Activated T-cell treated with anti-CD3 and anti-CD28 coated beads for 48 hours (primary cell): ENCODE measurements at places on chromosomes 4 and X.

- DNase-seq, result no peak
These were observed 53.9 kb downstream of the DMP1 start for GRCh38 chr4:87704001-87704400.

DNA sequence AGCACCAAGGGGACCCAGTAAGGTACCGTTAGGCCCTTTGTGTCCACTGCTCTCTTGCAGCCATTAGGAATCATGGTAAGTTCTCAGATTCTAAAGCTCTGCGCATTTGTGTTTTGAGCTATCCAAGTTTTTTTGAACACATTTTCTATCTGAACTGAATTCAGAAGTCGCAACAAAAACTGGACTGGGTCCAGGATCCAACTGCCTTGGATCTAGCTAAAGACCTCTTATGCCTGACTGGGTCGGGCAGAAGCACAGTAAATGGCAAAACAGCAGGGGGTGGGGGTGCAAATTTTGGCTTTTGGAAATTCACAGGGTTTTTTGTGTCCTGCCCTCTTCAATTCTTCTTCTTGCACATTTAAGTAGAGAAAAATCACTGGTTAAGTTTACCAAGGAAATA is 30.0 kb downstream of the RCHY1 start:
- no peak for DNase-seq

GRCh38 chr4:76147454-76148141 is 599 bp downstream of the NUP54 start:
- DNase-seq, result peak; percentile 59

DNA sequence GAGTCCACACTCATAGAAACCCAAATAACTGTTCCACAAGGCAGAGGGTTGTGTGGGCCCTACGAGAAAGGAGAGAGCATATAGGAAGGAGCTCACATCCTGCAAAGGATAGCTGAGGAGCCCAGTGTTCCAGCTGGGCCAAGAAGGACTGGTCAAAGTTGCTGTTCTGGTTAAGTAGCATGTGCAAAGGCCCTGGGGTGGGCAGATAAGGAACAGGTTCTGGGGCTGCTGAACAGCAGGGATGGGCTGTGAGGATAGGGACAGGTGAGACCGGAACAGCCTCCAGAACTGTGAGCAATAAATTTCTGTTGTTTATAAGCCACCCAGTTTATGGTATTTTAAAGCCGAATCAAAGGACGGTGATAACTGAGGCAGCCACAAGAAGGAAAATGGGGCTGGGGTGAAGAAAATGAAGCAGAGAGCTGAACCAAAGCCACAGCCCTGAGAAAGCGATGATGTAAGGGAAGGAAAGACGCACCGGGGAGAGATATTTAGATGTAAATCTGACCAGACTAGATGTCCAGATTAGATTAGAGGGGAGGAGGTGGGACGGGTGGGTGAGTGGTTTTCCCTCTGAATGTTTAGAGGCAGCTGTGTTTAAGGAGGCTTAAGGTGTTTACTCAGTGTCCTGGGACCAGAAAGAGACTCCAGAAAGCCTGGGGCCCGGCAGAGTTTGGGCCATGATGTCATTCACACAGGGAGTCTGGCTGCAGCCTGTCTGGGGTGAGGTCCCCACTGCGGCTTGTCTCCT is 180.8 kb upstream of the BCOR start:
- peak; percentile 17 for DNase-seq
